Progenitor cell of endocrine pancreas (in vitro differentiated cells): ENCODE measurements at places on chromosomes 6 and 20. TPM values are rescaled to one million over a fixed set of nuclear protein-coding genes. Genes with fewer than 3 reads are reported as not detected.

GRCh38 chr20:41135187-41135887, 2.0 kb upstream of the PLCG1 start:
- peaks cover 7% of the 10 kb centered on the region for H3K36me3 ChIP-seq
- peaks cover 28% of the 10 kb centered on the region for H3K4me1 ChIP-seq
- peak overlapping the region; percentile 95 for H3K27ac ChIP-seq
- no peaks in the 10 kb centered on the region for H3K27me3 ChIP-seq
- peak; percentile 29 for DNase-seq

- no peak overlapping the region for H3K4me3 ChIP-seq
- H3K36me3 ChIP-seq = peaks cover 15% of the 10 kb centered on the region
- no peak for DNase-seq
- no peaks in the 10 kb centered on the region for H3K4me1 ChIP-seq
- no peak overlapping the region for H3K27ac ChIP-seq
- no peaks in the 10 kb centered on the region for H3K27me3 ChIP-seq
These were observed 381.4 kb downstream of the CDKAL1 start for GRCh38 chr6:20915626-20916025.

The METTL24 gene
- total RNA-seq = 10.0 and 14.8 TPM in 2 replicates

DNA sequence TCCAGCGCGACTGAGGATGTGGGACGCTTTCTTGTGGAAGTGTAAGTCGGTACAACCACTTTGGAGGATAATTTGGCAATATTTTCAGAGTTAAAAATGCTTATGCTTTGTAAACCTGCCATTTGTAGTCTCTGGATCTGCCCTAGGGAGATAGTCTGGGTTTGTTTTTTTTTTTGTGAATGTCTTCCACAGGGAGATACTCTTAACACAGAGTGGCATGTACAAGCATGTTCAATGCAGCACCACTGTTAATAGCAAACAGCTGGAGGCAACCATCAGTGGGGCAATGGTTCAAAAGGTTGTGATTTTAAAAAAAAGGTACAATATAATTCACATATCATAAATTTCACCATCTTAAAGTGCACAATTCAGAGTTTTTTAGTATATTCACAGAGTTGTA, 22.4 kb downstream of the SLC9A8 start:
- H3K4me1 ChIP-seq = peaks cover 6% of the 10 kb centered on the region
- no peak overlapping the region for H3K4me3 ChIP-seq
- H3K36me3 ChIP-seq = peaks cover 12% of the 10 kb centered on the region
- DNase-seq = no peak
- no peak overlapping the region for H3K27ac ChIP-seq

The ECT2L gene
- total RNA-seq = not detected in 2 replicates
